ENCODE measurements at places on chromosomes 3 and 15.

DNA sequence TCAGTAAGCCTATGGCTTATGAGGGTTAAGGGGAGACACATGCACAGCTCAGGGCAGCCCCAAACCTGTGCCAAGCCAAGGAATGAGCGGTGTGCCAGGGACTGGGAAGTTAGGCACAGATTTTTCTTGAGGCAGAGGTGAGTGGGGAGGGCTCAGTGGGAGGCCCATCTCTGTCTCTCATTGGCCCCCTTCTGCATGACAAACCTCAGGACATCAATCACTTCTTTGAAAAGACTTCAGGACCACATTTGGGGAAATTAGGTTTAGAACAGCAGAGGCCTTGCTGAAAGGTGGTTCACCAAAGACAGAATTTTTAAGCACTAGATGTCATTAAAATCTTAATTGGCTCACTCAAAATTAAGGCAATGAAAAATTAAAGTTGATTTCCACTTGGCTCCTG is 57.2 kb downstream of the RAB11A start:
- DNase-seq = no peak

- DNase-seq = no peak
Measured at GRCh38 chr3:126056088-126056487, 27.8 kb downstream of the SLC41A3 start.

DNA sequence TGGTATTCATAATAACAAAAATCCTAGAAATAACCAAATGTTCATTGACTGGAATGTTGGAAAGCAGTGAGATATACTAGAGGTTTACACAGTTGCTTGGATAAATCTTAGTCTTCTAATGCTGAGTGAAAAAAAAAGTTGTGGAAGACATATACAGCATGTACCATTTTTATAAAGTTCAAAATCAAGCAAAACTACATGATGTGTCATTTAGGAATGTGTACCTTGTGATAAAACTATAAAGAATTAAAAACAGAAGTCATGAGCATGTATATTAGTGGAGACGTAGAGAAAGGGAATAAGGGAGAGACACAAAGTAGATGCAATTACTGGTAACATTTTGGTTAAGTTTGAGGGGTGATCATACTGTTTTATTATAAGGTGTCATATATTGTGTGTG is 45.2 kb downstream of the FBXL2 start:
- no peak for DNase-seq

GRCh38 chr3:114809668-114810413 is 337.2 kb downstream of the ZBTB20 start:
- no peak for DNase-seq

DNA sequence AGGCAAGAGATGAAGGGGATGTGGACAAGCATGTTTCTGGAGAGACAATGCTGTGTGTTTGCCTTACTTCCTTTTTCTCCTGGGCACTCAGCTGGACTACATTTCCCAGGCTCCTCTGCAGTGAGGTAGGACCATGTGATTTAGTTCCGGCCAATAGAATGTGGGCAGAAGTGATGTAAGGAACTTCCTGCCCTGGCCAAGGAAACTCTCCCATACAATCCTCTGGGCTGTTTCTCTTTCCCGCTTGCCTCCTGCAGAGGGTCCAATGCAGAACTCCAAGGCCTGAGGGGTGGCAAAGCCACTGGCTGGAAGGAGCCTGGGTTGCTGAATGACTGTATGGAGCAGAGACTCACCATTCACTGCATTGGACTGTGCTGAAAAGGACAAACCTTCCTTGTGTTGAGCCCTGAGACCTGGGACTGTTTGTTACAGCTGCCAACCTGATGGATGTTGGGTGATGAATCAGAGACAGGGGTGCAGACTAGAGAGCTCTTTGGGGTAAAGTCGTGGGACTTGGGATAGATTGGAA is 82.7 kb upstream of the SLC6A6 start:
- DNase-seq = no peak

- DNase-seq = no peak
Measured at GRCh38 chr15:92634060-92634459, 21.5 kb downstream of the FAM174B start.

- no peak for DNase-seq
Measured at GRCh38 chr15:27468151-27468591, 497.2 kb downstream of the GABRG3 start.

- no peak for DNase-seq
Measured at GRCh38 chr3:190229632-190230424, 92.4 kb downstream of the CLDN1 start.

- no peak for DNase-seq
Measured at GRCh38 chr3:94226078-94226477, 163.2 kb downstream of the NSUN3 start.

GRCh38 chr3:122074621-122075265 is 19.6 kb downstream of the CD86 start:
- no peak for DNase-seq

DNA sequence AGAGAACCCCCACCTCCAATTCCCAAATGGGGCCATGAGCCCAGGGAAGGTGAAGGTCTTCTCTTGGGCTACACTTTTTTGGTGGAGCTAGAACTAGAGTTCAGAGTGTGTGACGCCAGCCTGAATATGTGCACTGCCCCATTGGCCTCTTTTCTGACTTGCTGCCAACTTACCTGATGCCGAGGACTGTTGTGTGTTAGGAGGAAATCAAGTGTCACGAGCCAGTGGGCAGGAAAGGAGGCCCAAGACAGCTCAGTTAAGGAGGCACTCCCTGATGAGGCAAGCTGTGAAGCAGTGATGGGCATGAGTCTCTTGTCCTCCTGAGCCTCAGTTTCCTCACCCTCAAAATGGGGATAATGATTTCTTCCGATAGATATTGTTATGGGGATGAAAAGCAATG is 107.8 kb downstream of the ANP32A start:
- DNase-seq = no peak

DNA sequence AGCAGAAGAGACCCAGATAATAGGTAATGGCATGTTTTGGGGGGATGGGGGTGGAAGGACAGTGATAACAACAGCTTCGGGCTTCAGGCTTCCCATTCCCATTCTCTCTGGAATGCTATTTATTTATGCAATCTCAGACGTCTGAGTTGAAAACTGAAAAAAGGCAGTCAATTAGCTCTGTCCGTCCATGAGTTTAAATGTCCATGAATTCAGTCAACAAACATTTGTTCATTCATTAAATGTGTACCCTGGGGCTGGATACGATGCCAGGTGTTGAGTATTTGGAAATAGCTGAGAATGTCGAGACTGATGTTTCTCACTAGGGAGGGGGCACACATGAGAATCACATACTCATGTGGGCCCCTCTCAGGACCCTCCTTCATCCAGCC is 42.4 kb downstream of the AMOTL2 start:
- no peak for DNase-seq

GRCh38 chr3:169529013-169529412 is 134.5 kb downstream of the MECOM start:
- DNase-seq = no peak

DNA sequence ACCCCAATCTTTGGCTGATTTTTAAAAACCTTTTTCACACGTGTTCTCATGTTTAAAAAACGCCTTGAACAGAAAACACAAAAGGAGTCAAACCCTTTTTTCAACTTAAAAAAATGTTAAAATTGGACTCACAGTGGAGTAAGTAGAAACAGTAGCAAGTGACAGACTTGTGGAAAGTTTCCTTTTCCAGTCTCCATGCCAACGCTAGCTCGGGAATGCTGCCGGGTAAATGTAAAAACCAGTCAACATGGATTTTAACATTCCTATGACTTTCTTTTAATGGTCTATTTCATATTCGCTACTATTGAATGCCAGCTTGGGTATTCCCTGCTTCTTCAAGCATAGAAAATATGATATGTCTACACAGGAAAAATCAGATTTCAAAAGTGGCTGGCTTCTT is 1.6 kb upstream of the PROK2 start:
- no peak for DNase-seq

DNA sequence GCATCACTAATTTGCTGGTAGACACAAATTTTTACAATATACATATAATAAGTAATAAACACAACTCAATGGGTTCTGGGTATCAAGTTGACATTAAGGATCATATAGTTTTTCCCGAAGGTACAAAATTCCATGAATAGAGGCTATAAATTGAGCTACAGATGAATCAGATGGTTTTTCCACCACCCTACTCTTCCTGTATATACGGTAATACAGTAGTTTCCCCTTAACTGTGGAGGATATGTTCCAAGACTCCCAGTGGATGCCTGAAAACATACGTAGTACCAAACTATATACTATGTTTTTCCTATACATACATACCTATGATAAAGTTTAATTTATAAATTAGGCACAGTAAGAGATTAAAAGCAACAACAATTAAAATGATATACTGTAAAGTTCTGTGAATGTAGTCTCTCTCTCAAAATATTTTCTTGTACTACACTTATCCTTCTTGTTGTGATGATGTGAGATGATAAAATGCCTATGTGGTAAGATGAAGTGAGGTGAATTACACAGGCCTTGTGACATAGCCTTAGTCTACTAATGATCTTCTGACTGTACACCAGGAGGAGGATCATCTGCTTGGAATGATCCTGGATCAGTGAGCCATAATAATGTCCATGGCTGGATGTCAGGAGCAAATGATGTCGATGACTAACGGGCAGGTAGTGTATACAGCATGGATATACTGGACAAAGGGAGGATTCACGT is 116.7 kb downstream of the NR1I2 start:
- no peak for DNase-seq

- DNase-seq = no peak
Measured at GRCh38 chr3:62024882-62025281, 348.5 kb downstream of the FEZF2 start.

Data from activated CD8-positive, alpha-beta memory T cell treated with anti-CD3 and anti-CD28 coated beads, Interleukin-2, amount 50 U/mL, for 48 hours (primary cell).